PC-3 (cell line): ENCODE measurements at places on chromosomes 7 and 10. TPM values are rescaled to one million over a fixed set of nuclear protein-coding genes. Genes with fewer than 3 reads are reported as not detected.

DNA sequence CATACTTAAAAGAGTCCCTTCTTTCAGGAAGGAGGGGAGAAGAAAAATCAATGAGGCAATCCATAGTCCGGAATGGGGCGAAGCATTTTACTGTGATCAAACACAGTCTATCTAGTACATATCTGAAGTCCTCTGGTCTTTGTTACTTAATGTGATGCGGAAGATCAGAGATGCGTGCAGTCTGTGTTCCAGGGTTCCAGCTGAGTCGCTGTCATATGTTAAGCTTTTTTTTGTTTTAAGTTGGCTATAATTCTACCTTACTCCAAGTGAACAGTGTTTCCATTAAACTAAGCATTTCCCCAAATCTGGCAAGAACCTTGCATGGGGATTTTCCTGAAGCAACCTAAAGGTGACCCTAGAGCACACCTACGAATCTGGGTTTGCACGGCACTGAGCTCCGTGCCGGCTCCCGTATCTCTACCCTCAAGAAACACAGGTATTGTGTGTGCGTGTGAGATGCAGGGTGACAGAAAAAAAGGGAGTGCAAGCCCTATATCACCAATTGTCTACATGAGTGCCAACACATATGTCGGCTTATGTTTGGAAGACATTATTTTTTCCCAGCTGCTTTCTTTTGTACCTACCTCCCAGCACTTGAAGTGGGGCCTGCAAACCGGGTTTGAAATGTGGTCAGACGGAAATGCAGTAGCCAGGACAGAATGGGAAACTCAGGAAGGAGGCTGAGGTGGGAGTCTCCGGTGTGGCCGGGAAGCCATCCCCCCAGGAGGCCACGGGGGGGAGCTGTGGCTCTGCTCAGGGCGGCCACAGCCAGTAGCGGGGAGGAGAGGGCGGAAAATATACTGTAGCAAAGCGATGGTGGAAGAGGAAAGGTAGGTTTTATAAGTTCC is 435.8 kb upstream of the MGMT start:
- H3K36me3 ChIP-seq: no peaks in the 10 kb centered on the region
- H3K4me3 ChIP-seq: no peak overlapping the region
- H3K27ac ChIP-seq: no peak overlapping the region
- H3K4me1 ChIP-seq: no peaks in the 10 kb centered on the region
- peaks cover 67% of the 10 kb centered on the region for H3K27me3 ChIP-seq

GRCh38 chr7:123570390-123571182 is 13.0 kb upstream of the NDUFA5 start:
- H3K36me3 ChIP-seq: no peaks in the 10 kb centered on the region
- H3K27ac ChIP-seq: no peak overlapping the region
- no peak overlapping the region for H3K4me3 ChIP-seq

SYT15B gene
- 0.06 TPM in 1 of 2 replicates, not detected in the other for total RNA-seq

- H3K27ac ChIP-seq: no peak overlapping the region
- no peak overlapping the region for H3K4me3 ChIP-seq
- no peaks in the 10 kb centered on the region for H3K4me1 ChIP-seq
- no peaks in the 10 kb centered on the region for H3K36me3 ChIP-seq
These were observed 282.6 kb upstream of the LRRN3 start for GRCh38 chr7:110808361-110808760.

DNA sequence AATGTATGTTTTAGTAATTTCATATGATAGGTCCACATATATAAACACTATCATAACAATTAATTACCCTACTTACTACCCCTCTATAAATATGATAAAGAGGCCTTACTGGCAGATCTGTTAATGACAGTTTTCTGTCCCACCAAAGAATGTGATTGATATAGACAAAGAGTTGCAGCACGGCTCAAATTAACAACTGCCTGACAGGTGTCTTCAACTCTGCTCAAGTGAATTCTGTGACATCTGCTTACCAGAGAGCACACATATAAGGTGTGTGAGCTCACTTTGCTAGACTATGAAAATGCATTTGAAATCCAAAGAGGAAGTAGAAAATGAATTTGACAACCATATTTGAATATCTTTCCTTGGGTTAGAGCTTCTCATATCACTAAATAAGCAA is 36.6 kb downstream of the CACNA2D1 start:
- no peak for DNase-seq
- H3K4me3 ChIP-seq: no peak overlapping the region
- H3K27ac ChIP-seq: no peak overlapping the region

GAD2 gene
- total RNA-seq: not detected in 2 replicates

GRCh38 chr7:38831259-38831996 is 77.6 kb downstream of the VPS41 start:
- no peak for DNase-seq
- H3K27me3 ChIP-seq: no peaks in the 10 kb centered on the region
- H3K27ac ChIP-seq: no peak overlapping the region
- H3K4me3 ChIP-seq: no peak overlapping the region
- no peaks in the 10 kb centered on the region for H3K4me1 ChIP-seq

STOX1 gene
- 1.4 and 3.2 TPM in 2 replicates for total RNA-seq
